Heart left ventricle (tissue), 16 donors: ENCODE measurements at places on chromosomes 2 and 18. TPM values are rescaled to one million over a fixed set of nuclear protein-coding genes. Genes with fewer than 3 reads are reported as not detected.

DNA sequence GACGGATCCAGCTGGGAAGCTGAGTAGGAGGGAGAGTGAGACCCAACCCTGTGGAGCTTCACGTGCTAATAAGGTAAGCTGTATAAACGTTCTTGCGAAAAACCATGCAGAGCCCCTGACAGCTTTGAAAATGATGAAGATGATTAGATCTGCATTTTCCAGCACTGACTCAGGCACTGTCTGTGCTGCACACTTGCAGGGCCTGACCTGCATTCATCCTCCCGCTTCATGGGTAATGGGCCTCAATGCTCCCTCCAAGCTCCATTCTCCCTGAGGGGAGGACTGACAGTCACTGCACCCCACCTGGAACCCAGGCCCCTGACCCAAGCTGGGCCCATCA lies 205.4 kb downstream of the TMEM163 start:
- no peak for DNase-seq

CFC1 gene
- polyA plus RNA-seq: not detected

- DNase-seq: no peak
These were observed 5.3 kb upstream of the SP3 start for GRCh38 chr2:173970516-173970924.

- DNase-seq: no peak
These were observed 232.3 kb upstream of the CHAC2 start for GRCh38 chr2:53535234-53535840.

SKOR2 gene
- polyA plus RNA-seq: not detected
